Foreskin fibroblast (primary cell): ENCODE measurements at places on chromosomes 7 and 10.

DNA sequence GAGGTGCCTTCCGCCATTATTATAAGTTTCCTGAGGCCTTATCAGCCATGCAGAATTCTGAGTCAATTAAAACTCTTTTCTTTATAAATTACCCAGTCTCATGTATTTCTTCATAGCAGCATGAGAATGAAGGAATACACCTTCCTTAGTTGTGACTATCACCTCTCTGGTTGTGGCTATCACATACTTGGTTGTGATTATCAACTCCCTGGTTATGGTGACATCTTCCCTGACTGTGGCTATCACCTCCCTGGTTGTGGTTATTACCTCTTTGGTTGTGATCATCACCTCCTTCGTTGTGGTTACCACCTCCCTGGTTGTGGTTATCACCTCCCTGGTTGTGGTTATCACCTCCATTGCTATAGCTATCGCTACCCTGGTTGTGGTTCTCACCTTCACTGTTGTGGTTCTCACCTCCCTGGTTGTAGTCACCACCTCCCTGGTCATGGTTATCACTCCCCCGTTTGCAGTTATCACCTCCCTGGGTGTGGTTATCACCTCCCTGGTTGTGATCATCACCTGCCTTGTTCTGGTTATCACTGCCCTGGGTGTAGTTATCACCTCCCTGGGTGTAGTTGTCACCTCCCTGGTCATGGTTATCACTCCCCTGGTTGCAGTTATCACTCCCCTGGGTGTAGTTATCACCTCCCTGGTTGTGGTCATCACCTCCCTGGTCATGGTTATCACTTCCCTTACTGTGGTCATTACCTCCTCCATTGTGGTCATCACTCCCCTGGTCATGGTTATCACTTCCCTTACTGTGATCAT, 105.9 kb downstream of the GPR26 start:
- DNase-seq = no peak

DNA sequence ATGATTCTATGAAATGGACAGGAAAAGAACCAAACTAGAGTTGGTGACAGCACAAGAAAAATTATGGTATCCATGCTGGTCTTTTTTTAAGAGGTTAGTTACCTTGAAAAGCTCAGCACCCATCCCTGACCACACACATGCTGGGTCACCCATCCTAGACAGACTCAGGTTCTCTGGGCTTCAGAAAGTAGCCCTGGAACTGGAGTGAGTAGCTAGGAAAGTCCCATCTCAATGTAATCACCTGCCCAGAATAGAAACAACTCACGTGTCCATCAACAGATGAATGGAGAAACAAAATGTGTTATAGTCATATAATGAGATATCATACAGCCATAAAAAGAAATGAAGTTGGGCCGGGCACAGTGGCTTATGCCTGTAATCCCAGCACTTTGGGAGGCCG, 37.0 kb downstream of the GSDME start:
- no peak for DNase-seq

DNA sequence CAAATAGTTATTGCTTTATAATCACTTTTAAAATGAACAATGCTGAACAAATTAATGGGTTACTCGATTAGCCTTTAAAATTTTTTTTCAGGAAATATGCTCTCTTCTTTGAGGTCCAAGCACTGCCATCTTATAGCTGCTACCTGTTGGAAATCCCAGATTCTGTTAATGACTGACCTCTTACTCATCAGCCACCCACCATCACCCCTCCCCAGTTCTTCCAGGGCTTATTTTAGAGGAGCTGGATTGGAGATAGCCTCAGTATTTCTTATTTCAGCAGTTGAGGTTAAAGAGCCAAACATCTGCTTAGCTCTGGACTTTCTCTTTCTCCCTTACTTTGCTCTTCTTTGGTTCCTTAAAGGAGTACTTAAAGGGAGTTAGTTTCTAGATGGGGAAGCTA, 420.0 kb downstream of the EXOC4 start:
- DNase-seq = no peak

- DNase-seq = no peak
Observed at GRCh38 chr10:50379616-50380015, 128.3 kb upstream of the ASAH2 start.

DNA sequence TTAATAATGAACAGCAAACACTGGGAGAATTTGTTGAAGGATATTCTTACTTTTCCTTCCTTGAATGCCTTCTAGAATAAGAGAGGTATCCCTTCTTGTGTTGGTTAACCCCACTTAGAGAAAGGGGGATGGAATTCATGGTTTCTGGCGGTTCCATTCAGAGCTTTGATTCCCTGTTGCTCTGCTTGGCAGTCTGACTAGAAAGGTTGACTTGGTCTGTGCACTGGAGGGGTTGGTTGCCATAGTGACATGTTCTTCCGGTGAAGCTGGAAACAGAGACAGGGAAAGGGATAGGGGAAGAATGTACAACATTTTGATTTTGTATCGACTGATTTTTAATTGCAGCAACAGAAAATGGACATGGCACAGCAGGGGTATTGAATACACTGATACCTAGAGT, 2.5 kb downstream of the TMEM178B start:
- DNase-seq = no peak

DNA sequence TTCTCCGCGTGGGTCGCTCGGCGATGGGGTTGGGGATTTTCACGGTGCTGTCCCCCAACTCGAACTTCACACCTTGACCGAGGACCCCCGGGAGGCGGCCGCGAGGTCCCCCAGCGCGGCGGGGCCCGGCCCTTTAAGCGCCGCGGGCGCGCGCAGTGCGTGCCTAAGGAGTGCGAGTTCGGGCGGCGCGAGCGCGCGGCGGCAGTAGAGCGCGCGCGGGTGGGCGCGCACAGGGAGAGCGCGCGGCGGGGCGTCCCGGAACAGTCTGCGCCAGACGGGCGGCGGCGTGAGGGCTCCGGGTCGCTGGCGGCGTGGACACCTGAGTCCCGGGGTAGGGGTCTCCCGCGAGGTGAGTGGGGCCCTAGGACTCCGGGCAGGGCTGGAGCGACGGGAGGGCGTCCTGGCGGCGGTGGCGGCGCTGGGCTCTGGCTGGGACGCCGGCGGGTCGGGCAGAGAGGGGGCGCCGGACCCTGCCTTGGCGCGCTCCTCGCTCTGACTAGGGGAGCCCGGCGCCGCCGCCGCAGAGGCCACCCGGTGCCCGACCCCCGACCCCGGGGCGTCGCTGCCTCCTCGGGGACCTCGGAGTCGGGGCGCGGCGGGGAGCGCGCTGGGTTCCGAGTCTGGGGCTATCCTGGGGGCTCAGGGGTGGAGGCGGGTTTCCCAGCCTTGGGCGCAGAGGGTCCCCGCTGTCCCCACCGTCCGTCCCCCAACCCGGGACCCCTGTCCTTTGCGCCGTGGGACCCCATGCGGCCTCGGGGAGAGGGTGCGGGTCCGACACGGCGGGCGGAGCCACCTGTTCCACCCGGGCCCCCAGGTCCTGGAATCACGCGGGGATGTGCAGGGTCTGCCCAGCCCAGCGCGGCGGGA, at the start of gene PROSER2:
PROSER2 (plus strand) TSS at position 235 of the 867 bp plus-strand sequence. CDS start 28,722 bp downstream, outside the sequence.
- peak; percentile 86 for DNase-seq

GRCh38 chr7:110647266-110647665, 443.7 kb upstream of the LRRN3 start:
- no peak for DNase-seq

GRCh38 chr10:73095481-73096021, 1.1 kb downstream of the P4HA1 start:
- peak; percentile 84 for DNase-seq

GRCh38 chr7:128129224-128129864, 98.1 kb upstream of the LRRC4 start:
- DNase-seq = no peak

GRCh38 chr7:36472141-36472729, 82.6 kb downstream of the ANLN start:
- DNase-seq = no peak

DNA sequence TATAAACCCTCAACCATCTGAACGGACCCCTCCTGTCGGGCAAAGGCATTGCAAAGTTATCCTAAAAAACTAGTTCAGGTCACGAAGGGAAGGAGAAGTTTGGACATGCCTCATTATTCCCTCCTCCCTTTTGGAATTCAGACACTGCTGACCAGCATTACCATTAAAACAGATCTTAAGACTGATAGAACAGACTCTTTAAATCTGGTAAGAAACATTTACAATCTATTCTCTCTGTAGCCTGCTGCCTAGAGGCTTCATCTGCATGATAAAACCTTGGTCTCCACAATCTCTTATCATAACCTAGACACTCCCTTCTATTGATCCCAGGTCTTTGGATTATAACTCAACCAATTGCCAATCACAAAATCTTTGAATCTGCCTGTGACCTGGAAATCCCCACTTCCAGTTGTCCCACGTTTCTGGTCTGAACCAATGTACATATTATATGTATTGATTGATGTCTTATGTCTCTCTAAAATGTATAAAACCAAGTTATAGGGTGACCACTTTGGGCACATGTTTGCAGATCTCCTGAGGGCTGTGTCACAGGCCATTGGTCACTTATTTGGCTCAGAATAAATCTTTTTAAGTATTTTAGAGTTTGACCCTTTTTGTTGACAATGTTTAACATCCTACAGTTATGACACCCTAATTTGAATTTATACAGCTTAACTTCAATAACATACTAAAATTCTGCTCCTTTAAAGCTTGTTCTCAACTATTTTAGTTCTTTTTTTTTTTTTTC, 23.5 kb upstream of the CNNM2 start:
- DNase-seq = no peak

- DNase-seq = no peak
Observed at GRCh38 chr10:63008491-63008890, 124.6 kb upstream of the NRBF2 start.

DNA sequence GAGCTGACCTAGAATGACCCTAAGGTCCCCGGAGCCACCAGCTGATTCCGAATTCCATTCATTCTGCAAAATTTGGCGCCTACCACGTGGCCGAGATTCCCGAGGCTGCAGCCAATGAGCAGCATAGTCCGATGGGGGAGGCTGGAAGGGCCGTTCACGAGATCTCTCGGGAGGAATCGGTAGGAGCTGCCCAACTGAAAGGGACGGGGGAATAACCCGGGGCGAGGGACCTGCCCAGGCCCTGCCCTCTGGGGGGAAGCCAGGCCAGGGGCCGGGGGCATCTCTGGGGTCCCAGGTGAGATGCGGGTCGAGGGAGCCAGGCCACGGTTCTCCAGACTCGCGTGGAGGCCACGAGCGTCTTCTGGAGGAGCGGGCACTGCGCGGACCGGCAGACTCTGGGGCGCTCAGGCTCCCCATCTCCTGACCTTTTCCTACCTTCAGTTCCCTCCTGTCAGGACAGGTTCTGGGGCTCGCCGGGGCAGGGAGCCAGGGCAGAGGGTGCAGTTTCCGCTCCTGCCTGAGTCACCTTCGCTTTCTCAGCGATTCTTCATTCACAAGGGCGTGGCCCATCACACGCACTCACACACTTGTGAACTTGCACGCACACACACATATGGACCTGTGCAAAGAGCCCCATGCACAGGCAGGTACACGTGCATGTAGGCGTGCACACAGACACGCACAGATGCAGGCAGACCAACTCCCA, 173.4 kb downstream of the RNF216 start:
- no peak for DNase-seq

DNA sequence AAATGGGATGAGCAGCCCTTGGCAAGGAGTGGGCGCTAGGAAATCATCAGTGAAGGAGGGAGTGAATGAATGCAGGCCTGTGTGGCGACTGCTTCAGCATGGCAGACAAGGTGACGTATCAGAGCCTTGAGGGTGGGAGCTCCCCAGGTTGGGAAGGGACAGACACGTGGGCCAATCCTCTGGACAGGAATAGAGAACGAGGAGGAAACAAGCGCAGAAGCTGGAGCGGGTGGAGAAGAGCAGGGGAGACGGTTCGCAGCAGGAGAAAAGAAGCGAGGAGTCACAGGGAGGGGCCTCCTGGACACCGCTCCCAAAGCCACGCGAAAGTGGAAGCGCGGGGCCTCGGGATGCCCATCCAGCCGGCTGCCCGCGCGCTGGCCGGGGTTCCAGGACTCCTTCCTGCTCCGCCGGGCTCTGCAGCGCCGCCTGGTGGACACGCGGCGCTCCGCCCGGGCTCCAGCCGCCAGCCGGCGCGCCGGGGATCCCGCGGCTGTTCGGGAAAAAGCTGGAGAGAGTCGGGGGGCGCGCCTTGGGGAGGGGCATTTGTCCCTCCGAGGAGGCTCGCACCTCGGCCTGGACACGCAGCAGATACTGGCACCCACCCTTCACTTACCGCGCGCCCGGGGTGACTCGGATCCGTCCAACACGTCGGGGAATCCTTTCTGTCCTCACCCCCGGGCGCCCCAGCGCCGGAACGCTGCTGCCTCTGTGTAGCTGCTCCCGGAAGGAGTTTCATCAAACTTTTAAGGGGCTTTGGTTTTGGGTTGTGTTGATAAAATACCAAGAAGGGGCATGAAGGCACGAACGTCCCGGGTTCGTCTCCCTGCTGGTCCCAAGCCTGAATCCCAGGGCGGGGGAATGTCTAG, 6.3 kb downstream of the ZNF503 start:
- peak; percentile 67 for DNase-seq

GRCh38 chr10:289581-289980, 154.3 kb downstream of the ZMYND11 start:
- no peak for DNase-seq

DNA sequence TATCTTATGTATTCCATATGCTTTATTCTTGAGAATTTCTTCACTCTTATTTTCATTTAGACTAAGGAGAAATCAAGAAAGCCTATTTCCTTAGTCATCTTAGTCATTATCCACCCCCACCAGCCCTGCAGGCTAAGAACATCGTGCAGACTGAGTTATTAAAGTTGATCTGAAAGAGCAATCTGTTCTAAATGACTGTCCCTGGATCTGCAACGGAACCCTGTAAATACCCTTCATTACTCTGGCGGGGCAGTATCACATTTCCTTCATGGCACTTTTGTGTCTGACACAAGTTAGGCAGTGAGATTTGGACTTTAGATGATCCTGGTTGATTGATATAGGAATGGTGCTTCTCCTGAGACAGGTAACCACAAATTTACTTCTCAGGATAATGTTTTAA, 3.5 kb upstream of the MYPN start:
- peak; percentile 75 for DNase-seq

DNA sequence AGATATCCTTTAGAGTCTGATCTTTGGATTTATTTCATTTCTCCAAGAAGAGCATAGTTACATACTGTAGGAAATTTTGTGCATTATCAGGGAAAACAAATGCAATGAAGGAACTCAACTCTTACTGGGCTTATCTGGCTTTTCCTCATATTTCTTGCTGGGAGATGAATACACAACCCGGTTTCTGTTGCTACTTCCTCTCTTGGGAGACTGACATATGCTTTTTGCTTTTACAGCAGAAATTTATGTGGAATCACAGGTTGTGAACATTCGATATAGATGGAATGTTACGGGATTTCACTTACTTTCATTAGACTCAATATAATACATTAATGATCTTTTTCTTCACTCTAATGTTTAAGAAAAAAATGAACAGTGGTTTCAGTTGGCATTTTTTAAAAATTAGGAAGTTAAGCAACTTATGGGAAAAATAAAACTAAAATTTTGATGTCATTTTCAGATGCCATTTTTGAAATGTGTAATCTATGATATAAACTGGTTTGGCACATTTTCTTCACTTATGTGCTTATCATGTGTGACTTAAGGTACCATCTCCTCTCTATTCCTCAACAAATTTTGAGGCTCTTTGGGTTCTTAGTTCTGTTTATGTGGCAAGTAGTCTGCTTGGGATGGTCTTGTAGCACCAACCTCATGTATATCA, 7.1 kb downstream of the SND1 start:
- DNase-seq = no peak

GRCh38 chr7:71659622-71660021, 527.7 kb downstream of the GALNT17 start:
- DNase-seq = no peak
